ENCODE measurements at places on chromosomes 2 and 18.

GRCh38 chr2:161842736-161843433 lies 218.7 kb downstream of the SLC4A10 start:
- DNase-seq, result no peak

GRCh38 chr2:176071330-176072291 lies 12.2 kb downstream of the EVX2 start:
- no peak for DNase-seq

DNA sequence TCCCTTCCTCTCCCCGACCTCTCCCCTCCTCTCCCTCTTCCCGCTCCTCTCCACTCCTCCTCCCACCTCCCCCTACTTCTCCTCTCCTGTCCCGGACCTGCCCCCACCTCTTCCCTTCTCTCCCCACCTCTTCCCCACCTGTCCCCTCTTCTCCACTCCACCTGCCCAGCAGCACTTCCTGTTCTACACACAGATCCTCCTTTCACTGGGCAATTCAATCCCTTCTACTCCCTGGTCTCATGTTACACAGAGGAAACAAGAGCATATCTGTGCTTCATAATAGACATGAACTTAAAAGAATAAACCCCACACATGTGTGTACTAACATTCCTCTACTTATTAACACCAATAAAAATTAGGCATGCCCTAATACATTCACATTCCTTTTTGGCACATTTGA lies 34.8 kb downstream of the TIMM21 start:
- DNase-seq, result no peak

DNA sequence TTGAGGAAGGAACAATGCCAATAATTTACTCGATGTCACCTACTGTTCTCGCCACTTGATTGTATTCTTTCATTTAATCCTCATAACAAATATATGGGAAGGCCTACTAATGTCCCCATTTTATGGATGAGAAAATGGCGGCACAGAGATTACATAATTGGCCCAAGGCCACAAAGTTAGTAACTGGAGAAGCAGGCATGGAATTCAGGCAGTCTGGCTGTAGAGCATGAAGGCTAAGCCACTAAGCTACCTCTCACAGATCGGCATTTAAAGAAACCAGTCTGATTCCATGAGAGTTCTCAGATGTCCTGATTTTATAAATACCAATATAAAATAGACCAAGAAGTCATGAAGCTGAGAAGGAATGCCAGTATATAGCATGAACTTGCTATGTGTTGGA lies 121.8 kb upstream of the EPAS1 start:
- DNase-seq, result no peak

- no peak for DNase-seq
Measured at GRCh38 chr2:177588671-177589070, 196.1 kb downstream of the AGPS start.

DNA sequence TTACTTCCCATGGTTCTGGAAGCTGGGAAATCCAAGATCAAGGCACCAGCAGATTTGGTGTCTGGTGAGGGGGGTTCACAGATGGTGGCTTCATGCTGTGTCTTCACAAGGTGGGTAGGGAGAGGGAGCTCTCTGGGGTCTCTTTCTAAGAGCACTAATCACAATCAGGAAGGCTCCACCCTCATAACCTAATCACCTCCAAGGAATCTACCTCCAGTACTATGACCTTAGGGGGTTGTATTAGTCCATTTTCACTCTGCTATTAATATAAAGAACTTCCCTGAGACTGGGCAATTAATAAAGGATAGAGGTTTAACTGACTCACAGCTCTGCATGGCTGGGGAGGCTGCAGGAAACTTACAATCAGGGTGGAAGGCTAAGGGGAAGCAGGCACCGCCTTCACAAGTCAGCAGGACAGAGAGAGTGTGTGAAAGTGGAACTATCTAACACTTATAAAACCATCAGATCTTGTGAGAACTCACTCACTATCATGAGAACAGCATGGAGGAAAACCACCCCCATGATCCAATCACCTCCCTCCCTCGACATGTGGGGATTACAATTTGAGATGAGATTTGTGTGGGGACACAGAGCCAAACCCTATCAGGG lies 17.6 kb downstream of the TBC1D8 start:
- DNase-seq, result no peak

GRCh38 chr18:57953883-57954282 lies 90.1 kb upstream of the NEDD4L start:
- no peak for DNase-seq
